ENCODE measurements at places on chromosomes 7 and 10.

GRCh38 chr10:91196268-91197048 is 24.0 kb upstream of the PCGF5 start:
- DNase-seq, result no peak

DNA sequence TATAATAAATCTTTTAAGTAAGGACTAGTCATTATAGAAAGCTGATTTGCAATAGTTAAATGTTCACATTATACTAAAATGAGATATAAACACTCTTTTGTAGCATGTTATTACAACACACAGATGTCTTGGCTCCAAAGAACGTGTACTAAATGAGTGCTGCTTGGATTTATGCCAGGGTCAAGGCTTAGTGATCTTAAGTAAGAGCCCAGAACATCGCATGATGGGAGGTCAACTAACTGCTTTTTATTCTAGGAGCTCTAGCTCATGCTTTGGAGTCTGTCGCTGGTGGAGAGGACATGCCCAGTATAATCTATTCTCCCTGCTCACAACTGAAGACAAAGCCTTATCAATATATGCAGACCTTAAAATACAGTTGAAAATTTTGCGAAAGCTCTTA is 315.1 kb downstream of the BBS9 start:
- no peak for DNase-seq

- no peak for DNase-seq
Observed at GRCh38 chr10:124340033-124340760, 78.5 kb downstream of the OAT start.

GRCh38 chr10:35353395-35353794 is 17.1 kb downstream of the CCNY start:
- DNase-seq, result no peak

GRCh38 chr10:34643620-34644019 is 171.5 kb downstream of the PARD3 start:
- DNase-seq, result no peak

All from neural crest cell (in vitro differentiated cells).